G401 (cell line): ENCODE measurements at places on chromosomes 7 and 10. TPM values are rescaled to one million over a fixed set of nuclear protein-coding genes. Genes with fewer than 3 reads are reported as not detected.
A peak's percentile ranks its signal among the peaks of the same experiment; 100 is the strongest.

ZFAND4 gene
- total RNA-seq, result 7.9 and 8.7 TPM in 2 replicates

MUC12 gene
- not detected in 2 replicates for total RNA-seq

RBM28 gene
- 20.6 and 58.3 TPM in 2 replicates for total RNA-seq

MPP7 gene
- 0.31 TPM in 1 of 2 replicates, not detected in the other for total RNA-seq

ZNF511 gene
- 60.7 and 97.4 TPM in 2 replicates for total RNA-seq

AKR1D1 gene
- total RNA-seq, result not detected in 2 replicates

PPP1R9A gene
- total RNA-seq, result 3.3 and 8.2 TPM in 2 replicates

SEMA3C gene
- total RNA-seq, result 12.2 and 13.8 TPM in 2 replicates

CRHR2 gene
- not detected in 2 replicates for total RNA-seq

TAS2R60 gene
- total RNA-seq, result not detected in 2 replicates

CFAP69 gene
- 1.4 and 3.3 TPM in 2 replicates for total RNA-seq

KIAA1549 gene
- 0.86 and 1.3 TPM in 2 replicates for total RNA-seq

GPER1 gene
- 1.4 and 3.5 TPM in 2 replicates for total RNA-seq

HEPACAM2 gene
- not detected in 2 replicates for total RNA-seq

CHAT gene
- not detected in 2 replicates for total RNA-seq

GOLGA7B gene
- 0.12 TPM in 1 of 2 replicates, not detected in the other for total RNA-seq

OR2A5 gene
- total RNA-seq, result not detected in 2 replicates

CDC14C gene
- total RNA-seq, result 0.12 TPM in 1 of 2 replicates, not detected in the other

- DNase-seq, result no peak
These were observed 44.8 kb downstream of the PRPF18 start for GRCh38 chr10:13631594-13631993.

GRCh38 chr10:48466611-48467240 is 138.1 kb downstream of the ARHGAP22 start:
- no peak for DNase-seq

- no peak for DNase-seq
These were observed 25.1 kb downstream of the SBDS start for GRCh38 chr7:66970310-66970709.

GRCh38 chr10:131446171-131446570 is 134.7 kb upstream of the TCERG1L start:
- DNase-seq, result no peak

GRCh38 chr7:147519062-147519461 is 1071.5 kb upstream of the C7orf33 start:
- no peak for DNase-seq

GRCh38 chr10:109914966-109915365 is 8.3 kb downstream of the XPNPEP1 start:
- no peak for DNase-seq

GRCh38 chr10:13732465-13732881 is 145.7 kb downstream of the PRPF18 start:
- DNase-seq, result no peak

- no peak for DNase-seq
These were observed 208.5 kb upstream of the FRMD4A start for GRCh38 chr10:14539176-14539575.

DNA sequence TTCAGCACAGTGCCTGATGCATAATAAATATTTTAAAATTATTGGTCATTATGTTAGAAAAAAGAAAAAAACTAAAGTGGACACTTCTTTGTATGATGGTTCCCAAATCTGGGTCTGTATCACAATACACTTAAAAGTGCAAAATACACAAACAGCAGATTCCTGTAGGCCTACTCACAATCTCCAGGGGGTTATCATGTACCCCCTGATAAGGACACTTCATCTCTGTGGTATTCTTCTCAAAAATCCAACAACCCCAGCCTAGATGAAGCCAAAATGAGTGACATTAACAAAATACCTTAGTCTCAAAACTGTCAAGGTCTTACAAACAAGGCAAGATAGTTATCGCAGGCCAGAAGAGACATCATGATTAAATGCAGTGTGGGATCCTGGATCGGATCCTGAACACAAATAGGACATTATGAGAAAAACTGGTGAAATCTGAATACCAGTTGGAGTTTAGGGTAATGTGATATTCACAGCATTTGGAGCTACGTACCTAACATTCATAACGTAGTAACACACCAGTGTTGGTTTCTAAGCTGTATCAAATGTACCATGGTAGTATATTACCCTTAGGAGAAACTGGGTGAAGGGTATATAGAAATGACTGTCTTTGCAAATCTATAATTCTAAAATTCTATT is 45.2 kb downstream of the NSUN6 start:
- DNase-seq, result no peak

DNA sequence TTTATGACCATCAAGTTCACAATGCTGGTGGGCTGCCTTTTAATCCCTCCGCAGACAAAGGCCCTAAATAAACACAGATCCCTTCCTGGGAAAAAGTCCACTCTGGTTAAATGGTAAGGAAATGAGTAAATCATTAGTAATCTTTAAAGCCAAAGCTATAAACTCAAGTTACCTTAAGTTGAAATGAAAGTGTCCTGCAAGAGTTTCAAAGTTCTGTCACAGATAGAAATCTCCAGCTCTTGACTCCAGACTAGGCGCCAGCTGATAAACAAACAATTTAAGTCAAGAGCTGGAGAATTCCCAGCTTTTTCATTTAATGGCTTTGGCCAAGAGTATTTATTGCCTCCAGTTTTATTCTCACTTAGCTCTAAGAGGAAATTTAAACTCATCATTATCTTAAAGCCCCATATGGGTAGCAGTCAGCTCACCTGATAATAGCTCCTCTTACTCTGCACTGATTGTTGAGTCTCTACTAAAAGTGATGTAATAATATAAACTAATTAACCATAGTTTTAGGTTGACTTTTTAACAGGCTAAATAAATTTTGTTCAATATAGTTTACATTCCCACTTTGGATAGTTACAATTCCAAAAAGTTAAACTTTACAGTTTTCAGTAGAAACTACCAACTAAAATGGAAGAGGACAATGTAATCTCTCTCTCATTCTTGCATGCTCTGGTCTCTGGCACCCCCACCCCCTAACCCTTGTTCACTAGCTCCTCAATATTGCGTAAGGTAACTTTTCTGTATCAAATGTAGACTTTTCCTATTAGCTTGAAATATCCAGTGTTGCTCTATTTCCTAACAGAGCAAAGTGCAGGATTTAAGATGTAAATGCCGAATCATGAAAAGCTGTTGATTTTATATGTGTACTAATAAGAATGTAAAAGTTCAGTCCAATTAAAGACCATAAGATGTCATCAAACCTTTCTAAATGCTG is 56.1 kb downstream of the HIBADH start:
- DNase-seq, result no peak

GRCh38 chr10:129727495-129727894 is 236.6 kb downstream of the EBF3 start:
- no peak for DNase-seq

GRCh38 chr7:44073664-44074348 is 8.4 kb upstream of the PGAM2 start:
- DNase-seq, result peak; percentile 48

DNA sequence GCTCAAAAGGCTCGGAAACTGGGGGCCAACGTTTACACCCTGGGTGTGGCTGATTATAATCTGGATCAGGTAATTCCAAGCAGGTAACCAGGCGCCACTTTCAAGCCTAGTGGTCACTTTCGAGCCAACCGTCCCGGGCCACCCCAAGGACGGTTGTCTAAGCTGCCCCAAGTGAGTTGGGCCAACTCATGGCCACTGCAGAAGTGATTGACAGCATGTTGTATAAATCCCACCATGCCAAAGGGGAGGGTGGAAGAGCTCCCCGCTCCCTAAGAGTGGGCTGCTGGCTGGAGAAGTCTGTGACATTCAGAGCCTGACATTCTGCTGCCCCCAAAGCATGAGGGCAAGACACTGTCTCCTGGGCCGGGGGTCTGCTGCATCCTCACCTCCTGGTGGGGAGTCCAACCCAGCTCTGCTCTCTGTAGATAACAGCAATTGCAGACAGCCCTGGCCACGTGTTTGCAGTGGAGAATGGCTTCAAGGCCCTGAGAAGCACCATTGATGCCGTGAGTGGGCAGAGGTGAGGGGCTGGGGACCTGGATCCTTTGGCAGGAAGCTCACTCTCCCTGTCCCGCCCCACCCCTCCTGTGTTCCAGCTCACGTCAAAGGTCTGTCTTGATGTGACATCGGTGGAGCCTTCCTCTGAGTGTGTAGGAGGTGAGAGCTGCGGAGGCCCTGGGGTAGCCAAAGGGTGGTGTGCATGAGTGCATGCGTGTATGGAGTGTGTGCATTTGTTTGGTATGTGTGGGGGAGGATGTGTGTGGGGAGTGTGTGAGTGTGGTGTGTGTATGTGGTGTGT is 10.8 kb downstream of the ANTXRL start:
- no peak for DNase-seq

- no peak for DNase-seq
These were observed 182.6 kb upstream of the TMEM106B start for GRCh38 chr7:12028508-12028907.

- no peak for DNase-seq
These were observed 339.1 kb downstream of the SEMA3D start for GRCh38 chr7:84847790-84848189.

DNA sequence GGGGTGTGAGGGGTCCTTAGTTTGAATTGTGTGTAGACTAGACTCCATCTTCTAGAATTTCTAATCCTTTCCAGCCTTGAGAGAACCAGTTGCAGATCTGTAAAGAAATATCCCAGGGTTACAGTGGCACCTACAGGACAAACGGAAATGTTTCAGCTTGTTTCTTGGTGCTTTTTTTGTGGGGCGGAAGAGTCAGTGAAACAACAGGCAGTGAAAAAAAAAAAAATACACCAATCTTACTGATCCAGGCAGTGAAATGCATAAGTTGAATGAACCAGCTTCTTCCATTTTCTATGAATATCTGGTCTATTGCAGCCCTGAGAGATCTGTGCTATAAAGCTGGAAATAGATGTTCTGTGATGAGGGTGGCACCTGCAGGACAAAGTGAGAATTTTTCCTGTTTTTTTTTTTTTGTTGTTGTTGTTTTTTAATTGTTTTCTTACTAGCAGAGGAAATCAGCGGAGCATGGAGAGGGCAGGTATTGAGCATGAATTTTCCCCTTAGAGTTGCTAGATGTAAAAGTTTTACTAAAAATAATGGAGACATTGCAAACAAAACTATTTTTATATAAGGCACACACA is 81.9 kb upstream of the DYNC1I1 start:
- peak; percentile 73 for DNase-seq

- no peak for DNase-seq
These were observed 252.7 kb upstream of the FERD3L start for GRCh38 chr7:19397911-19398310.

GRCh38 chr10:110802090-110802489 is 69.6 kb upstream of the PDCD4 start:
- peak; percentile 70 for DNase-seq

GRCh38 chr10:63718421-63718820 is 197.2 kb downstream of the REEP3 start:
- no peak for DNase-seq

DNA sequence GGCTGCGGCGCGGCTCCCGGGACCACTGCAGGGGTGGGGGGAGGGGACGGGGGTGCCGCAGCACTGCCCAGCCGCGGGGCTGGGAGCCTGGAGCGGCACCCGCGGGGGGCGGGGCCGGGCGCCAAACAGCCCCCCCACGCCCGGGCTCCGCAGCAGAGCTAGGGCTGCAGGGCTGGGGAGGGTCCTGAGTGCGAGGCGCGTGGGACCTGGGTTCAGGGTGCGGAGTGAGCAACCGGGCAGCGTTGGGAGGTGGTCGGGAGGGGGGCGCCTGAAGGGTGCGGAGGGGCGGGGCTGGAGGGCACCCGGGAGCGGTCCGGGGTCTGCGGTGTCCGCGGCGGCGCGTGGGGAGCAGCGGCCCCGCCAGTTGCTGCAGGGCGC is 528 bp downstream of the CAMK2G start:
- DNase-seq, result no peak

DNA sequence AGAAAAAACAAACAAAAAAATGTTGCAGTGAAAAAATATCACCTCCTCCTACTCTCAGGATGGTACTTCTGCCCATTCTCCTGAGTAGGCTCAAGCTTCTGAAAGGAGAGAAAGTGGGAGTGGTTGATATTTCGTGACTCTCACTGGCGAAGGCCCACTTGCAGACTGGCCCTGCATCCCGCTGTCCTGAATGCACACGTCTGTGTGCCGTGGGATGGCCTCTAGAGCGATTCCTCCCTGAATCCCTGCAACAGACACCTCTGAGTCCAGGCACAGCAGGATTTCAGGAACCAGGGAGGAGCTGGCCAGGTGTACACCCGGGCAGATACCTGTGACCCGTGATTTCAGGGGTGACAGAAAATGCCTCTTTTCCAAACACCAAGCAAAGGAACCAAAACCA is 319.2 kb downstream of the DPP6 start:
- peak; percentile 30 for DNase-seq

- peak; percentile 7 for DNase-seq
These were observed 257.1 kb downstream of the GLI3 start for GRCh38 chr7:41979834-41980307.

DNA sequence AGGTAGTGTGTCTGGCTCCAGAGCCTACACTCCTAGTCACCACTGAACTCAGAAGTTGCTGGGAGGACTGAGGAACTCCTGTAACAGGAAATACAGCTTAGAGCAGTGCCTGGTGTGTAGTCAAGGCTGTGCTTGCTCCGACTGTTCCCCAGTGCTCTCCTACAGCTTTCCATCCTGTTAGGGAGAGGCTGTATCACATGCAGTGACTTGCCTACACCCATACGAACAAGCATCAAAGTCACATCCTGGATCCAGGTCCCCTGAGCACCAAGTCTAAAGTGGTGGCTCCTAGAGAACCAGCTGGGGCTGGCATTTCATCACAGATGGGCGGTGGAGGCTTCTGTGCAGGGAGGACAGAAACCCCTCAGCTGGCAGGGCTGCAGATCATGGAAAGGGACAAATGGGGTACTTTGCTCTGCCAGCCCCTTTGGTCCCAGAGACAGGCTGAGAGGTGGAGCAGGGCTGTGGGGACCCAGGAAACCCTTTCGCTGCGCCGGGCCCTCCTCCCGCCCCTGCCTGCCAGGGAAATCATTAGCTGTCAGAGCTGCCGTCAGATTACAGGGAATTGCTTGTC is 7.7 kb downstream of the ASB10 start:
- no peak for DNase-seq

DNA sequence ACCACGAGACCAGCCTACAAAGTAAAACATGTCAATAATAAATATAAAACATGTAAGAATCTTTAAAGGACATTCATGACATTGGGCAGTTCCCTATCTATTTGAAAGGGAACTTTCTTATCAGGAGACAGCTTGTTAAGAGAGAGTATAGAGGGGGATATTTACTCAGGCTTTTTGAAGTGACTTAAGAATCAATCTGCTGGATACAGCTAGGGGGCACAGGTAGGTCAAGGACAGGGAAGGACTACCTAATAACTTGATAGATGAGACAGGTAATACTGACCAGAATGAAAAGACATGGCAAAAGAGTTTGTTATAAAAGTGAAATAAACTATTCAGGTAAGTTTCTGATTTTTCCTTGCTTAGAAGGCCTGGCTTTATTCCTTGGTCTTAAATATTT is 21.8 kb upstream of the LRRD1 start:
- no peak for DNase-seq

- DNase-seq, result no peak
These were observed 100.9 kb downstream of the ANKRD7 start for GRCh38 chr7:118325450-118325808.

GRCh38 chr7:159078911-159079270 is 65.8 kb downstream of the VIPR2 start:
- DNase-seq, result no peak

- no peak for DNase-seq
These were observed 59.8 kb downstream of the GRID1 start for GRCh38 chr10:86306628-86307278.
